Activated T-helper 1 cell treated with anti-CD3 and anti-CD28 coated beads, Interleukin-12 subunit alpha, Interleukin-12 subunit beta, Interleukin-2, Interleukin-4 antibody, amounts not matched to agents 30 ng/mL and 10 ng/mL and 1 ng/mL, durations not matched to agents 14 hours and 24 hours and 36 hours (primary cell): ENCODE measurements at places on chromosomes 16 and 17.

GRCh38 chr17:81722184-81723120, 10.4 kb downstream of the SLC25A10 start:
- DNase-seq = no peak

DNA sequence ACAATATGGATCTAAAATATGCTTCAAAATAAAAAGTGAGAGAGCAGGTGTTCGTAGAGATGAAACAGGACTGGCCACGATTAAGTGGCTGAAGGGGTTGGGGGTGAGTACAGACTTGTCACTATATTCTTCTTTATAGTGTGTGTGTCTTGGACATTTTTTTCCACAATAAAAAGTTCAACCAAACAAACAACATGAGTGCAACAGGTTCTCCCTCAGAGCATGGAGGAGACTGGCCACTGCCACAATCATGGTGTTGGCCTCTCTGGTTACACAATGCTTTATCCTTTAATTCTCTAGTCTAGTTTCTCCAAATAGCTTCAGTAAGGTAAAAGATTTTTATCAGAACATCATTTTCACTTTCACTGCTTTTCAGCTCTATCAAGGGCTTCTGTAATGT, 109.3 kb downstream of the PARN start:
- DNase-seq = no peak

DNA sequence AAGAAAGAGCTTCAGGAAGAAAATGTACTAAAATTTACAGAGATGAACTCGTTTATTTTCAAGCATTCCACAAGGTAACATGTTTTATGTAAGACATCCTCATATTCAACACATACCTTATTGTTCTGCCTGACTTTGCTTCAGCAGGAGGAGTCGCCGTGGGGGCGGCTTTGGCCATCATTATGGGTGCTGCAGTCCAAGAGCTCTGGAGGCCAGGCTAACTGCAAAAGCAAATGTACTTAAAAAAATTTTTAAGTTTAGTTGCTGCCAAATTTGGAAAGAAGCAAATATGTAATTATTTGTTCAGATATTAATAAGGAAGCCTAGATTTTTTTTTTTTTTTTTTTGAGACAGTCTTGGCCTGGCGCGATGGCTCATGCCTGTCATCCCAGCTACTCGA, 4.1 kb upstream of the SPG7 start:
- DNase-seq = no peak

DNA sequence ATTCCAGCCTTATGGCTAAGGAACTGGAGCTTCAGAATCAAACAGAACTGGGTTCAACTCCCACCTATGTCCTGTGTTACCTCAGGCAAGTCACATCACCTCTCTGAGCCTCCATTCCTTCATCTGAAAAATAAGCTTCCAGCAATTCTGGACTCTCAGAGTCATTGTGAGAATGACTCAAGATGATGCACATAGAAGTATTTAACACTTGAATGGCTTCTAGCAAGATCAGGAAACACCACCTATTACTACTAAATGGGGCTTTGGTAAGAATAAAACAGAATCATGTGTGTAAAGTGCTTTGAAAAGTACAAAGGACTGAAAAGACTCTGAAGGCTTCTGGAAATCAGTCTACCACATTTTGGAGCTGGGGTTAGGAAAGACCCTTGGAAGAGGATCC, 30.8 kb upstream of the CALB2 start:
- DNase-seq = no peak

GRCh38 chr16:87050142-87050541, 267.1 kb downstream of the C16orf95 start:
- no peak for DNase-seq

DNA sequence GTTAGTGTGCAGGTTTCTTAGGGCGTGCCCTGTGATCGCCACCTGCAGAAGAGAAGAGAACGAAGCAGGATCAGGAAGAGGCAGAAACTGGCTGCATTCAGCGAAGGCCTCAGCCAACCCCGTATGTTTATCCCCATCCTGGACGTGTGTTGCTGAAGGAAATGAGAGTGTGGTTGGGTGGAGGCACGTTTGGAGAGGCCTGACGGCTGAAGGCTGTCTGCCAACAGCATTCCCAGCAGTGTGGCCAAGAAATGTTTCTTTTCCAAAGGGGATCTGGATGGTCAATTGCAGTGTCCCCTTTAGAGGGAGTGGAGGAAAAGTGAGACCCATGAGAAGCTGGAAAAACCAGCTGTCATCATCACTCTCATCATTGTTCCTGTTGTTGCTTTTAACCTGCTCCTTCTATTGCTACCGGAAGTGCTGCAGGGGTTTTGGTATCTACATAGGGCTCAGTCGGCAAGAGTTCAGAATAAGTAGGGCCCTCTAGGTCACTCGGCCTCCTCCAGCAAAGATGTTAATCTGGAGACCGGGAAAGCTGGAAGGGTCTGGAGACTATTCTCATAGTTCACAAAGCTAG, 46.5 kb upstream of the SLC47A1 start:
- DNase-seq = no peak

GRCh38 chr16:87880117-87880696, 10.9 kb upstream of the SLC7A5 start:
- no peak for DNase-seq

DNA sequence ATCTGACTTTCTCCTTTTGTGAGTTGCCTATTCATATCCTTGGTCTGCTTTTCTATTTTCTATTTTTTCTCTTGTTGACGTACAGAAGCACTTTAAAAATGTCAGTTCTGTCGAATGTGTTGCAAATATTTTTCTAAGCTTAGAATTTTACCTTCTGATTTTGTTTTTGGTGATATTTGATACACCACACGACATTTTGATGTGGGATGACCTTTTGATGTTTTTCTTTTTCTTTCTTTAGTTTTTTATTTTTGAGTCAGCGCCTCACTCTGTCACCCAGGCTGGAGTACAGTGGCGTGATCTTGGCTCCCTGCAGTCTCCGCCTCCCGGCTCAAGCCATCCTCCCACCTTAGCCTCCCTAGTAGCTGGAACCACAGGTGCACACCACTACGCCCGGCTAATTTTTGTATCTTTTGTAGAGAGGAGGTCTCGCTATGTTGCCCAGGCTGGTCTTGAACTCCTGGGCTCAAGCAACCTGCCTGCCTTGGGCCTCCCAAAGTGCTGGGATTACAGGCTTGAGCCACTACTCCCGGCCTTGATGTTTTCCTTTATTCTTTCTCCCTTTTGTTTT, 39.6 kb downstream of the WSB1 start:
- DNase-seq = no peak

DNA sequence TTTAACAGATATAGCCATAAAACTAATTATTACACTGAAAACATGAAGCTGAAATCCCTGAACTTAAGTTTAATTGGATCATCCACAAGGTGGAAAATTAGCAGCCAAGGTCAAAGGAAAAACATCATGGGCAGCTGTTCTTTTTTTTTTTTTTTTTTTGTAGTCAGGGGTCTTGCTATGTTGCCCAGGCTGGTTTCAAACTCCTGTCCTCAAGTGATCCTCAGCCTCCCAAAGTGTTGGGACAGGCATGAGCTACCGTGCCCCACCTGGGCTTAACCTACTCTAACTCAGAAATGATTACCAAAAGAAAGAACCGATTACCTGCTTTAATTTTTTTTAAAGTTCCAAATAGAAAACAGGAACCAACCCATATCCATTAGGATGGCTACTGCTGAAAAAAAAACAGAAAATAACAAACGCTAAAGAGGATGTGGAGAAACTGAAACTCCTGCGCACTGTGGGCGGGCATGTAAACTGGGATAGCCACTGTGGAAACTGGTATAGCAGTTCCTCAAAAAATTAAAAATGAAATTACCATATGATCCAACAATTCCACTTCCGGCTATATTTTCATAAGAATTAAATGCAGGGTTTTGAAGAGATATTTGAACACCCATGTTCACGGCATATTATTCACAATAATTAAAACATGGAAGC, 8.6 kb downstream of the CMC2 start:
- no peak for DNase-seq

DNA sequence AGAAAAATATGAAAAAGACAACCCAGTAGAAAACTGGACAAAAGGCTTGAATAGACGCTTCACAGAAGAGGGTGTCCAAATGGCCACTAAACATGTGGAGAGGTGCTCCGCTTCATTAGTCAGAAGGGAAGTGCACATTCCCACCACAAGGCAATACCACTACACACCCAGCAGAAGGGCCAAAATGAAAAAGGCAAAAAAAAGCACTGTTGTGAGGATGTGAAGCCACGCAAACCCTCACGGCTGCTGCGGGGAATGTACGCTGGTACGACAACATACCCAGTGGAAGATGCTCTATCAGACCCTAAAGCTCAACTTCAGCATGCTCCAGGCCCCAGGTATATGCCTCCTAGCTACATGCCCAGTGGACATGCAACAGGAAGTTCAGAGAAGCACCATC, 17.0 kb downstream of the PIK3R5 start:
- no peak for DNase-seq

DNA sequence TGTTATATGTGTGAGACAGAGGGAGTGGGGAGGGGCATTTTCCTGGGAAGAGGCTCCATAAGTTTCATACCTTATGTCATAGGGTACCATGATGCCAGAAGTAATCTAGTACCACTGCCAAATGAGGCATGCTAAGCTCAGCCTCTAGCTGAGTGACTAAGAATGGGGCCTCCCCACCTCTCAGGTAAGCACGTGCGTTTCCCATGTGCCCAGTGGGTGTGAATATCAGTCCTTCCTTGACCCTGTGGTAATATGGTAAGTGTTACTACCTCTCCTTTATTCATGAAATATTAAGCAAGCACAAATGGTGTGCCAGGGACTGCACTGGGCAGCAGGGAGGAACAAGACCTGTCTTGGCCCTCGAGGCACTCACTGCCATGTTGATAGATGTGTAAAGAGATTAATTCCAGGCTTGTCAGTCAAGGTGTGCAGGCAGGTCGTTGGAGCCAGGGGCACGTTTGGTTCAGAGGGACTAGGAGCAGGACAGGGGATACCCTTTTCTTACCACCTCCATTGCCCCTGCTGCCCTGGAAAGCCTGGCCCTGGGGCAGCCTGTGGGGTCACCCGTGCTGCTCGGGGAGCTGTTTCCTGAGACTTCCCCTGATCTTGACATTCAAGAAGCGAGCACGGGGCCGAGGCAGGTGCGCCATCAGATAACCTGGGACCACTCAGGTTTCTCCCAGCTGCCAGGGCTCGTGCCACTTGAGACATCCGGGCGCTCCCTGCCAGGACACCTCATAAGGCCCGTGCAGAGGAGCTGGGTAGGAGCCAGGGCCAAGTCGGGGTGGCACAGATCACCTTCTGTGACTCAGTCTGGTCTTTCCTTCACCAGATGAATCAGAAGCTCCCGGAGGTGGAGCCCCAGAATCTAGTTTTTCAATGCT, 8.8 kb downstream of the RSAD1 start:
- DNase-seq = no peak

GRCh38 chr16:25546791-25547190, 145.0 kb upstream of the HS3ST4 start:
- DNase-seq = no peak

DNA sequence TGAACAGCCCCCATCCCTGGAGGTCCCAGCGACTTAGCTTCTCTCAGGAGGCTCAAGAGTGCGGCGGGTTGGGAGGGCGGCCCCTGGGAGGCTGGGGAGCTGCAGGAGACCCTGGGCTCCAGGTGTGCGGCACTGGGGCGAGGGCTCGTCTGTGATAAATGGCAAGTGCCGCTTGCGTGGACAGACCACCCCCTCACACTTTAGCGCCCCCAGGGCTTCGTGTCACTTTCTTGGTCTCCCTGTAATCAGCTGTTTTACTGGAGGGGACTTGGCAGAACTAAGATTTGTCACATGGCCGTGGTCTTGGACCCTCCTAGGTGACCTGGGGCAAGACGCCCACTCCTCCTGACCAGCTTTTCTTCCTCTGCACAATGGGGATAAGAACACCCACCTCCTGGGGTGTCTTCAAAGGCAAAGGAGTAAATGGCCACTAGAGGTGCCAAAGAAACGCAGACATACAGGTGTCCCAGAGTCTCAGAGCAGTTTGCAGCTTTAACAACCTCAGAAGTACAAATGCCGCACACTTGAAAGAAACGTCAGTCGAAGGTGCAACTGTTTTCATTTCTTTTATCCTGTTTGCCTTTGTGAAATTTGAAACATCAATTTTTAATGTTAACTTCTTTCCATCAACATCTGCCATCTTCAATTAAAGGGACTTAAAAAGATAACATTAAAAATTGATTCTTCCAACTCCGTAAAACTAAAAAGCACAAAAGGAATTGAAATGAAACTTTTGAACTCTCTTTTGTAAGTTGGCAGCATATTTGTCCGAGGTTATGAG, 946 bp downstream of the OSGIN1 start:
- DNase-seq = no peak
